ENCODE measurements at places on chromosomes 16 and 17.

DNA sequence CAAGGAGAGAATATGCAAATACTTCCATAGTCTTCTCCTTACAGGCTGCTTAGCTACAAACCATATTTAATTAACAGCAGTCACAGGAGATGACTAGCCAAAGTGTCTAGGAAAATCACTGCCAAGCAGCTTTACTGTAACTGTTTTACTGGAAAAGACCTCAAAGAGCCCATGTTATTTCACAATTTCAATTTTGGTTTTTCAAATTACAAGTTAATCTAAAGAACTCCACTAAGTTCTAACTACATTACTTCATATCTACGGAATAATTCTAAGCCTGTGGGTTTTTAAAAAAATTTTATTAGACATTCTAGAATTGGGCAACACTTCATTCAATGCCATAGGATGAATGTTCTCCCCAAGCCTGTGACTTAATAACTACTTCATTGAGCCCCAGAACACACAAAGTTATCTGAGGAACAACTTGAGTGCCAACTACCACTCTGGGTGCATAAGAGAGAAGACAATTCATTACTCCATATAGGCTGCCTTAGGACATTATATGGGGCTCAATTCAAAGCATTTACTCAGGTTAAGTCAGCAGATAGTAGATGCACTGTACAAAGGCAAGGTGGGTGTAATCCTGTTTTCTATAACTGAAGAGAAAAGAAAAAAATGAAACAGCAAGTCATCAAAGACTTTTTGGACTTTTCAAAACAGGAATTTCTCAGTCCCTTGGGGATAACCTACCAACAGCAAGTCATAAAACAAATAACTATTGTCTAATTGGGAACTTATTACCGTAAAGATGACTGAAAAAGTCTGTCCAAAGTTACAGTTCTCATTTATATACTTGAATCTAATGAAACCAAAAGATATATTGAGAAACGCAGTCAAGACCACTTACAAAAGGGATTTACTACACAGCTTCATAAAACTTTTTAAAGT, 33.0 kb downstream of the STAT3 start:
- no peak for DNase-seq

- no peak for DNase-seq
These were observed 22.1 kb upstream of the HNF1B start for GRCh38 chr17:37766971-37767370.

- no peak for DNase-seq
These were observed 819 bp downstream of the NLK start for GRCh38 chr17:28043296-28043695.

DNA sequence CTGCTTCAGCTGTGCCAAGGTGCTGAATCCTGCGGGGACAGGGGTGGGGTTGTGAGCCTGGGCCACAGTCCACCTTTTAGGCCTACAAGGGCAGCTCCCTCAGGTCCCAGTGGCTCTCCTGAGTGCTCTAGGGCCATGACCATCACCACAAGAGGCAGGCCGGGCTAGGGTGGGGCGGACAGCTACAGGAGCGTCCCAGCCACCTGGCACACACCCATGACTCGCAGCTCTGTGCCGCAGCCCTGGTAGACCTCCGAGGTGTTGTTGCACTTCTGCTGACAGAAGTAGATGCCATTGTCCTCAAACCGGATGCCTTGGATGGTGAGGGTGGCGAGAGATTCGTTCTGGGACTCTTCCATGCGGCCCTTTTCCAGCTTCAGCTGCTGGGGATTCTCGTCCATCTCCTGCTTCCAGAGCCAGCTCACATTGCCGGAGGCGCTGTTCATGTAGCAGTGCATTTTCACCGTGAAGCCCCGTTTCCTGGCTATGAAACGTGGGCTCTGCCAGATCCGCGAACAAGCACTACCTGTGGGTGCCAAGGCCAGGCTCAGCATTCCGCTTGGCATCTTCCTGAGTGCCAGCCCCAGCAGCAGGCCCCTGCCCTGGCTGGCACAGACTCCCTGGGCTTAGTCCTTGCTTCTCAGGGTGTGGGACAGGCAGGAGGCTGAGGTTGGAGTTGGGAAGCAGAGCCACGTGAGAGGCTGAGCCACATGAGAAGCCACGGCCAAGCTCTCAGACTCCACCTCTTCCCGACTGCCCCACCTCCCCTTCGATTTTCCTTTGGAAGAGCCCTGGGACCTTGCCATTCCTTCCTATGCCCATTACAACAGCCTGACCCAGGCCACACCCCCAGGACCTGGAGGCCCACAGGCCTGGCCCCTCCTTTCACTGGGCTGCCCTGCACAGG, 2.0 kb downstream of the CD79B start:
- DNase-seq, result no peak

DNA sequence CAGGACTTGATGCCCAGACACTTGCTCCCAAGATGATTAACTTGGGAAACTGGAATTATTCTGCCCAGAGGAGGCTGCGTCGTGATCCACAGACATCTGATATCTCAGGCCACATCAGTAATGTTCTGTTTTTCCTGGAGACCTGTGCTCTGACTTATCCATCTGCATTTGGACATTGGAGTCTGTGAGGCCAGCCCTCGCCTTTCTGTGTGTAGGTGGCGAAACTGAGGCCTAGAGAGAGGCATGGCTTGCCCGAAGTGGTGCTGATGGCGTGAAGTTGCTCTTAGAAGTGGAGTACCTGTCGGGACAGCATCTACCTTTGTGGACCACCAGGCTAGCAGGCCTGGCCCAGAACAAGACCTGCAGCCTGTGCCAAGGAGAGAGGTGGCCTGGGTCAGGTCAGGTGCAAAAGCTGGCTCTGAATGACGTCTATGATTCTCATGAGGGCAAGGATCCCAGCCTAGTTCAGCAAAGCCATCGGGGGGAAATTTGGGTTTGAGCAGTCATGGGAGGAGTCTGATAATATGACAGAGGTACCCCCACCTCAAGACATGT, 186.8 kb upstream of the ZNF469 start:
- DNase-seq, result no peak

- no peak for DNase-seq
These were observed 57.1 kb downstream of the RAB11FIP4 start for GRCh38 chr17:31448467-31449077.

DNA sequence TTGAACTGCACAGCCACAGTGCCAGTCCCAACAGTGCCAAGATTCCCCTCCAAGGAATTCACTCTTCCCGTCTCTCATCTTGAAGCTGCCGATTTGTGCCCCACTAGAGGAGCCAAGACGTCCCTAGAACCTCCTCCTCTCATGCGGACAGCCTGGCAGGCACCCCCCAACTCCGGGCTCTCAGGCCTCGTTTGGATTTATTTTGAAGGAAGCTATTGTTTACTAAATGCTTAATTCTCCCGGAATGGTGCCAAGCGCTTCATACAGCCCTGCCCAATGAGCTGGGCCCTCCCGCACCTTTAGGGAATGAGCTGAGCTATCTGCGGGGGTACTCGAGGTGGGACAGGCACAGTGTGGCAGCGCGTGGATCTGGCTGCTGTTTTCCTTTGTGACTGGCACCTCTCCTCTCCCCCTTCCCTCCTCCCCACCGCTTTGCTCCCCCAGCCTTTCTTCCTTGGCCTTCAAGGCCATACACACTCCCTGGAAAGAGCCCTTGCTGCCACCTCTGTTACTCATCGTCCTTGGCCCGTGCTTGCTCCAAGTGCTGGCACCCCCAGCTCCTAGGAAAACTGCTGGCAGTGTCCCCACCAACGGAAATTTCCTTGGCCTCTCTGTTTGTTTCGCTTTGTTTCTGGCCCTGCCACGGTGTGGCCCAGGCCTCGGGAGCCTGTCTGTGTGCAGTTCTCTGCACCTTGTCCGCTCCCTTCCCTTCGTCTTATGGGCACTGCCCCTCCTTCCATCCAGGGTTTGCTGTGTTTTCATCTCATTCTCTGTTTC, 49.9 kb upstream of the CDR2 start:
- DNase-seq, result no peak

- DNase-seq, result no peak
These were observed 20.3 kb downstream of the TRARG1 start for GRCh38 chr17:1299552-1300370.

DNA sequence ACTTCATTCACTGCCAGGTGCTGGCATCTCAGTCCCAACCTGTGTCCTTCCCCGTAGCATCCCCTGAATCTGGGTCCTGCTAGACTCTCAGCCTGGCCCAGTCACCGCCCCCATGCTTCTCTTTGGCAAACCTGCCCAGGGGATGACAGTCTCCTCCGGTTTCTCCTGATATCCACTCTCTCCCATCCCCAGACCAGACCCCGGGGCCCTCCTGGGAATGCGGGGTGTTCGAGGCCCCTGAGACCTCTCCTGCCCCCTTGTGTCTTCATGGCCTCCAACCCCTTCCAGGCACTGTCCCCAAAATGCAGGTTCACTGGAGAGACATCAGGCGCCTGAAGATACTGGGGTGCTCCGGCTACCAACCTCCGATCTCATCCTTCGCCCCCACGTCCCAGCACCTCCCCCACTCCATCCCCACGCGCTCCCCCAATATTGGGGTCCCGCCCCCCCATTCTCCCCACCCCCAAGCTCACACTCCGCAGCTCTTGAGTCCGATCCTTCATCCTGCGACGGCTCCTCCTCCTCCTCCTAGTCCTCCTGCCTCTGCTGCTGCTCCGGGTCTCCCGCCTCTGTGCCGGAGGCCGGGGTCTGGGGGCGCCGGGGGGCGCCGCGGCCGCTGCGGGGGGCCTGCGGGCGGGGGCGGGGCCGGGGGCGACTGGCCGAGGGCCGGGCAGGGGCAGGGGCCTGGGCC, 399 bp downstream of the STX1B start:
- no peak for DNase-seq

GRCh38 chr16:87241137-87241771, 75.9 kb downstream of the C16orf95 start:
- no peak for DNase-seq

- no peak for DNase-seq
These were observed 7.5 kb downstream of the C1QTNF8 start for GRCh38 chr16:1088295-1089170.

- no peak for DNase-seq
These were observed 149.3 kb downstream of the SDK2 start for GRCh38 chr17:73494950-73495349.

GRCh38 chr17:15954222-15954621, 9.3 kb downstream of the ADORA2B start:
- no peak for DNase-seq

GRCh38 chr16:11507991-11508390, 78.7 kb downstream of the LITAF start:
- DNase-seq, result no peak

DNA sequence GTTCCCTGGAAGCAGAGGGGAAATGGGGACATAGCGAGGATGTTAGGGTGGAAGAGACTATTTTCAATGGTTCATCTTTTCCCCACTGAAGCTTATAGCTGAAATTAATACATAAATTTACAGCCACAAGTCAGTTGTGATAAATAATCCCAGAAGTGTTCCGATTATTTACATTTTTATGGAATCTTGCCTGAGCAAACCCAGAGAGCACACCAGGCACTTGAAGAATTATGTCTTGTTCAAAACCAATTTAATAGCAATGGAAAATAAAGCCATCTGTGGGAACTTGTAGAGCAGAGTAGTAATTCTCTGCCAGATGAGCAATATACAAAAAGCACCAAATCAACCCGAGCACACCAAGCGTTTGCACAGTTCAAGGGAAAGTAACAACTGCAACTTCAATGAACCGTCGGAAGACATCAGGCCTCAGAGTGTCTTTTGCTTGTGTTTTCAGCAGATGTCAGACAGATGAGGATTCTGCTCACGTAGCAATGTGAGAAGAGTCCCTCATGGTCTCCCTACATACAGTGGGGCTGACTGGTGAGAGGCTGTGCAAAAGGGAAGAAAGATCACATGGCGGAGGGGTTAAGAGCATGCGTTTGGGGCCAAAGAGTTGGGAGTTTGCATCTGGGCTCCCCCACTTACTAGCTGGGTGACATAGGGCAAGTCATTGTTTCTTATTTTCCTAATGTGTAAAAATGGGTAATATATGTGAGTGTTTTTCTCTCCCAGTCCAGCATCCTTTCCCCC, 148.7 kb upstream of the HS3ST2 start:
- DNase-seq, result no peak

- DNase-seq, result no peak
These were observed 86.7 kb downstream of the MYH11 start for GRCh38 chr16:15770107-15770506.

All from COR-L47 (cell line).